ENCODE measurements at places on chromosomes 5 and 9.
A peak's percentile ranks its signal among the peaks of the same experiment; 100 is the strongest.

GRCh38 chr9:120701248-120701647, 13.0 kb downstream of the MEGF9 start:
- DNase-seq, result no peak

DNA sequence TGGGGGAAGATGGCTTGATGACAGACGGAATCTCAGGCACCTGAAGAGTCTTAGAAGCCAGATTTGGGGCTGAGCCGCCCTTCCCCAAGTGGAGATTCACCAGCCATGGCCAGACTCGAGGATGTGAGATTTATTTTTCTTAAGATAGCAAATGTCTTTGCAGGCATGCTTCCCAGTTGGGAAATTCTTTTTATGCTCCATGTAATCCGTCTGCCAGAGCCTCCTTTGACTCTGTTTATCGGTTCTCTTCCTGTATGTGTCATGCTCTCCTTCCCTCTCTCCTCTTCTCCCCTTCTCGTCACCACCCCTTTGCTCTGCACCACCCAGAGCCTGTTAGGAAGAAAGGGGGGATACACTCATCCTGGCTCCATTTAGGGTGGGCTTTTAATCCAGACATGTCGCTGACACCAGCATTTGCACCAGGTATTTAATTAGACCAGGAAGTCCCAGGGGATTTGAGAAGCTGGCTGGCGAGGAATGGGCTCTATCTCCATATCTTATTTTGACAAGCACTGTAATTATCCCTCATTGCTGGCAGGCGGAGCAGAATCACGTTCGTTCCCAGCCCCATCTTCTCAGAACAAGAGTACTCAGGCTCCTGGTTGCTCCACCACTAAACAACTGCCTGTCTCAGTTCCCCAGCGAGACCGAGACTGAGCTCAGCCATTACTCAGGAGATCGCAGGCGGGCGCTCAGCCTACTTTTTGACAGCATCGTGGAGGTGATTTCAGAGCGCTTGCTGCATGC, 50.9 kb downstream of the KCNIP1 start:
- DNase-seq, result no peak

DNA sequence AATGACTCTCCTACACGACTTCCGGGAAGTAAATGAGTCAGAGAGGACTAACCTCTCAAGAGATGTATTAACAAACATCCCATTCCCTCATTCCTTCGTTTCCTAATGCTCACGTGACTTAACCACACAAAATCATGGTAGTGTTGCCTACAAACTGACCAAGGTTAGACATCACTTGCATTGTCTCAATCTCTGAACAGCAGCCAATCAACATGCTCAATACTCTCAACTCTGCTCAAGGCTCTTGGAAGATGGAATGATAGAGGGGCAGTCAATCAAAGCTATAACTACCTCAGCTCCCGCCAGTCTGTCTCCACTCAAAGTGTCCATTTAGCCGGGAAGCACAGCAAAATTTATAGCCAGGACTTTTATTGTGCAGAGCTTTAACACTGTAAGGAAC, 143.8 kb upstream of the PIK3R1 start:
- no peak for DNase-seq

DNA sequence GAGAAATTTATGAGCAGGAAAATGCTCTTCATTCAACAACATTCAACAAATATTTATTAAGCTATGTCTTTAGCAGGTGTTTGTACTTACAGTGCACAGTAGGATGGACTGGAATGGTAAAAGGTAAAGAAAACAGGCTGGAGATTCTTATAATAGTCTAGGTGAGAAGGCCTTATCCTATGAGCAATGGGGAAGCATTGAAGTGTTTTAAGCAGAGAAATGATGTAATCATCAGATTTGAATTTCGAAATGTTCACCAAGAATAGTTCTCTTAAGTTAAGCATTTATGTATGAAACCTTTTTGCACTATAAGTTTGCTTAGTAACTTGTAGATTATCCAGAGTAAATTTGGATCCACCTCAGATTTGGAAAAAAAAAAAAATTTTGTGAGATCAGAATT, 209.3 kb downstream of the NR3C1 start:
- no peak for DNase-seq

- no peak for DNase-seq
These were observed 119.4 kb upstream of the FOXD4L5 start for GRCh38 chr9:65404232-65405006.

- DNase-seq, result no peak
These were observed 122.8 kb downstream of the TMEM161B start for GRCh38 chr5:88145611-88146467.

- no peak for DNase-seq
These were observed 41.0 kb downstream of the KCNMB1 start for GRCh38 chr5:170348137-170348633.

DNA sequence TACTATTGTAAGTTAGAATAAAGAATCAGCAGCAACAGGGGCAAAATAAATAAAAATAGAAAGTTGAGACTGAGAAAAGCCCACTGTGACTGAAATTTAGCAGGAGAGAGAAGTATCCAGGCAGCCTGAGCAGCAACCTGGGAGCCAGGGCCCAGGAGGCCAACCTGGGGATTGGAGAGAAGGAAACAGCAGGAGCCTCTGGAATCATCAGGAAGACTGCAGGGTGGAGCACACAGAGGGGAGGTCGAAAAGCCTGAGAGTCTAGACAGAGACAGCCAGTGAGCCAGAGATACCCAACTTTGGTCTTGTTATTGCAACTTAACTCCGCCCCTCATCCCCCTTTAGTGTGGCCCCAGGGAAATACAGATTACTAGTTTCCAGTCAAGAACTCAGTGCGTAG, 98.6 kb downstream of the SLC1A3 start:
- no peak for DNase-seq

GRCh38 chr5:93829346-93829745, 87.9 kb upstream of the POU5F2 start:
- no peak for DNase-seq

GRCh38 chr9:137035507-137035834, 3.6 kb upstream of the FUT7 start:
- DNase-seq, result no peak

DNA sequence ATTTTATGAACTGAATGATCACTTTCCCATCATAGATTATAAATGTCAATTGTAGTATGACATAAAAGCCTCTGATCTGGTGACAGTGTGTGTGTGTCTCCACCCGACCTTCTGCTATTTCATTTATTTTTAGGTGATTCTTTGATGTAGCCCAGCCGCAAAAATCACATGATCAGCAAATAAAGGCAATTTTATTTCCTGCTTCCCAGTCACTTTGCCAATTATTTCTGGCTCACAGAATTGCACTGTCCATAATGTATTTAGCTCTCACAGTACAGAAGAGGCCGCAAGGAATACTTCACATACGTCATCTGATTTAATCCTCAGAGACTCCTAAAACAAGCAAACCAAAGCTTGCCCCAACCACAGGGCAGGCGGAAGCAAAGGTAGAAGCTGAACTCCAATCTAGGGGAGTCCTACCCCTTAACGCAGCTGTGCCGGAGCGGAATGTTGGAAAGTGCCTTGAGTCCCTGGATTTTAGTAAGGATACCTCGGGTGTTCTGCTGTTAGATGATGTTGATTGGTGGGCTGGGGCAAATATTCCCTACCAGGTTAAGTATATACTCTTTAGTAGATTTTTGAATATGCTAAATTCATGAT, 384.0 kb upstream of the IRX4 start:
- DNase-seq, result peak; percentile 48

DNA sequence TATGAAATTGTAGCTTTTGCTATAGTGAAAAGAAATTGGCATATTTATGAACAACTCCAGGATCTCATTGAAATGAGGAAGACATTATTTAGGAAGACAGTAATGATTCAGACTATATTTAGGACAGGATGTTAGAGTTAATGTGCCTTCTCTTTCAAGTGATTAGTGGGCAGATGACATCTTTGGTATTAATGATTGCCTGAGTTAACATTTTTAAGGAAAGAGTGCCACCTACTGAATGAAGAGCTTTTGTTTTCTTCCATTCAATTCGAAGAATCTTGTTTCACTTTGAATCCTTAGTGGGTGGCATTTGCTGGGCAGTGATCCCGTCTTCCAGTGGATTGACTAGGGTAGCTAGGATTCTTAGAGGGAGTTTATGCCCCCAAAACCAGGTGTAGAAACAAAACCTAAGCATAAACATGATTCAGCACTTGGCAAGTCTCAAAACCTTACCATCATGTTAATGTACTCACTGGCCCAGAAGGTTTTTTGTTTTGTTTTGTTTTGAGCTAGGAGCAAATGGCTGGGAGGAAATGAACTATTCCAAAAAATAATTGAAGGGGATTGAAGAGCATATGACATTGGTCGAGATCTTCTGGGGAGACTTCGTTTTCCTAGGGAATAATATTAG, 23.2 kb downstream of the MAP3K1 start:
- no peak for DNase-seq

DNA sequence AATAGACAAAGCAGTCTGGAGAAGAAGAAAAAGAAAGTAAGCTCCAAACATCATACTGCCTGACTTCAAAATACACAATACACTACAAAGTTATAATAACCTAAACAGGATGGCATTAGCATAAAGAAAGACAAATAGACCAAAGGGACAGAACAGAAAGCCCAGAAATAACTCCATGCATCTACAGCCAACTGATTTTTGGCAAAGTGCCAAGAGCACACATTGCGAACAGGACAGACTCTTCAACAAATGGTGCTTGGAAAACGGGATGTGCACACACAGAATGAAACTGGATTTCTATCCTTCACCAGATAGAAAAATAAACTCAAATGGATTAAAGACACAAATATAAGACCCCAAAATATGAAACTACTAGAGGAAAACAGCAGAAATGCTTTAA, 66.6 kb upstream of the SPATA31E1 start:
- DNase-seq, result no peak
